ENCODE measurements at places on chromosomes 2 and 18. TPM values are rescaled to one million over a fixed set of nuclear protein-coding genes. Genes with fewer than 3 reads are reported as not detected.
A peak's percentile ranks its signal among the peaks of the same experiment; 100 is the strongest.

- DNase-seq: no peak
Observed at GRCh38 chr18:56269958-56270357, 368.4 kb downstream of the TXNL1 start.

DNA sequence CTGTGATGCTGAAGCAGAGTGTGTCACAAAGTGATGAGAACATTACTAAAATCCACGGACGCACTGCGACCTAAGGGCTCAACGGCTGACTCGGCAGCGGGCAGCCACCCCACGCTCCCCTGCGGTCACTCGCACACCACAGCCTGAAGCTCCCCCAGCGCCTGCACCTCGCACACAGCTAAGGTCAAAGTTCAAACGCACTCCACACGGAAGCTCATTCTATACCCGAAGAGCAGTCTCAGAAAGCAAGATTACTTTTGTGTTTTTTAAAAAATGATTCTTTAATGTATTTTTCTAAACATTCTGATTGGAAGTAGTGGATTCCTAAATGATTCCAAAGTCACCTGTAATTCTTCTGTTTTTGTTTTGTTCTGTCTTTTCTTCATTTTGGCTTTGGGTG, 21.7 kb downstream of the ASPRV1 start:
- DNase-seq: no peak

DNA sequence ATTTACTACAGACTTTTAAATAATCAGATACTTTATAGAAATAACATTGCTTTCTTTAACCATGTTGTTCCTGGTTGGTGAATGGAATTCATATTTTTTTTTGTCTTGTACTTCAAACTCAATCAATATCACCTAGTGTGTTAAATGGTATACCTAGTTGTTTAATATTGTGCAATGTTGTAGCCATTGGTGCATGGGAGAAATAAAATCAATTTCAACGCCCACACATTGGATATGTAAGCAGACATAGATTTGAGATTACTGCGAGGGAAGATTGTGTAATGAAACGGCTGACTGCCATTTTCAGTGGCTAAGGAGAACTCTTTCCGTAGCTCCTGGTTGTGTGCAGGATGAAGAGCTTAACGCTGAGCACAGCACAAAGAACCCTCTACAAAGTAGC, 626.1 kb downstream of the TMEM182 start:
- DNase-seq: no peak

GRCh38 chr2:55768991-55769390, 75.3 kb upstream of the PNPT1 start:
- no peak for DNase-seq

DNA sequence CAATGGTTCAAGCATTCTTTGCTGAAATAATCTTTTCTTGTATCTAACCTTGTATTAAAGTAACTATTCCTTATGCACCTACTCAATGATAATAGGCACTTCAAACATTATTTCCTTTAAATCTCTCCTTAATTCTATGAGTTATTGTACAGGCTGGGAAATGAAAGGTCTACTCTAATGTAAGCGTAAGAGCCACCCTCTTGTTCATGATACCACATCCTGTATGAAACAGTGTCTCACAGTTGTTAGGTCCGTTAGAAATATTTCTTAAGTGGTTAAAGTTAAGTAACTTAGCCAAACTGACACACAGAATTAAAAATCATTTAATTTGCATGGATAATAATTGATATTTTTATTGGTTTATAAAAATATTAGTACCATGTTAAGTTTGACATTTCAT, 162.5 kb upstream of the RPRM start:
- DNase-seq: no peak

DNA sequence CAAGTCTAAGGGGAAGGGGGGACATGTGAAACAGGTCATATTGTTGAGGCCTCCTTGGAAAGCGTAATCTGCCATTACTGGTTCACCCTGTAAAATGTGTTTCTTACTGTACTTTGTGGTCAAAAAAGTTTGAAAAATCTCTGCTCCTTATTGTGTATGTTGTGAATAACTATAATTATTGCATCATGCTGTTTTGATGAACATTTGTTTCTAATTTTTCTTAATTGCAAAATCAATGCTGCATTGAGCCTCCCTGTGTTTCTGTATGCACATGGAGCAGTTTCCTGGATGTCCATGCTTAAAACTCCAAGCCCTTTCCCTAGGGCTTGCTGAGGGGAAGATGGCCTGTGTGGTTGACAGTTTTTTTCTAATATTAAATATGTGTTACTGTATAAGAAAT, 158.6 kb downstream of the RNF144A start:
- no peak for DNase-seq

GRCh38 chr2:143939626-143940330, 580.1 kb downstream of the ZEB2 start:
- no peak for DNase-seq

- no peak for DNase-seq
Observed at GRCh38 chr2:226791056-226791486, 8.5 kb downstream of the IRS1 start.

GRCh38 chr2:109721135-109721534, 73.0 kb upstream of the RGPD5 start:
- DNase-seq: no peak

- DNase-seq: no peak
Observed at GRCh38 chr2:147851244-147851930, 6.6 kb downstream of the ACVR2A start.

DNA sequence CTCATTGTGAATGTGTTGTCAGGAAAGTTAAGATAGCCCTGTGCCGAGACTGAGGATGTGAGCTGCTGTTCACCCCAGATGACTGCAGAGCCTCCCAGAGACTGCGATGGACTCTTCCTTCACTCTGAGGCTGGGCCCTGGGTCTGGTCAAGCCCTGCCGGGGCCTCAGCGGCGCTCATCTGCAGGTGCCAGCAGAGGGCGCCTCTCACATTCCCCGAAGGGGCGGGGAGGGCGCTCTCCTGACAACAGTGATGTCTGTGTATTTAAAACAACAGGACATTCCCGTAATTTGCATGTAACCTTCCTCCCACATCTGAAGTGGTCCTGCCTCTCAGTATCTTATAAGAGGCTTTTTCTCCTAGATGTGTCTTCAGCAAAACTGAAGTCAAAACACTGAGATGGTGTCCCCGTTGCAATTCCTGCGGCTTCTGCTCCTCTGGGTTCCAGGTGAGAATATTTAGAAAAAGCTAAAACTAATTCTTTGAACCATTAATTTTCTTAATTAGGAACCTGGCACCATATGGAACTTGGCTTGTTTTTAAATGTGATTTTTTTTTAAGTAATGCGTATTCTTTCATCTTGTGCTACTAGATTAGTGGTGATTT, 1377.9 kb downstream of the RPIA start:
- no peak for DNase-seq

- DNase-seq: no peak
Observed at GRCh38 chr2:20317197-20317596, 33.4 kb downstream of the PUM2 start.

- DNase-seq: no peak
Observed at GRCh38 chr2:236171181-236171679, 3.0 kb upstream of the GBX2 start.

DNA sequence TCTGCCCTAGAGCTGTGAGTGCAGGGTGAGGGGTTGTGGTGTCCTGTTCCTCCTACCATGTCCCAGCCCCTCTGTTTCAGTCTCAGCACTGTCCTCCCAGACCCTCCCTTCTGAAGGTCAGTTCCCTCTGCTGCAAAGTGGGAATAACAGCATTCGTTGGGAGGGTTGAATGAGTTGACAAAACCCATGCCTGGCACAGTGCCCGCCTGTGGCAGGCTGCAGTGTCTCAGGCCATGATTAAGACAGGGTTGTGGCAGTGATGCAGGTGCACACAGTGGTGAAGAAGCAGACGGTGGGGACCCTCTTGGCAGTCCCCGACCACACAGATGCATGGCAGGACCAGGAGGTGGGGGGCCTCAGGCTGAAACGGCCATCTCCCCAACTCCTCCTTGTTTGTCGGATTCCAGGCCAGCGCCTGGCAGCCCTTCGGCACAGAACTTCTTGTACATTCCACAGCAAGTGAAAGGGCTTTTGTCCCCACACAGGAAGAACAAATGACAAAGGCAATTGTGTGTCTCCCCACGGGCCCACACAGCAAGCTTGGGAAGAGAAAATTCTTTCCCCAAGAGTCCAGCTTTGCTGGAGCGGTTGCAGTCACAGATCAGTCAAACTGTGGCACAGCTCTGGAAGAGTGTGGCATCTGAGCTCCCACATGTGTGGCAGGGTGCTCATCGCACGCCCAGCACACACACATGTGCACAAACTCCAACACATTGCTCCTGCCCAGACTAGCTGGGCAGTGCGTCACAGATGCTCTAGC, 92.0 kb upstream of the MSH2 start:
- DNase-seq: peak; percentile 48

- no peak for DNase-seq
Observed at GRCh38 chr2:119008108-119008507, 66.1 kb downstream of the MARCO start.

- no peak for DNase-seq
Observed at GRCh38 chr2:169585673-169586072, 1.5 kb downstream of the PPIG start.

DNA sequence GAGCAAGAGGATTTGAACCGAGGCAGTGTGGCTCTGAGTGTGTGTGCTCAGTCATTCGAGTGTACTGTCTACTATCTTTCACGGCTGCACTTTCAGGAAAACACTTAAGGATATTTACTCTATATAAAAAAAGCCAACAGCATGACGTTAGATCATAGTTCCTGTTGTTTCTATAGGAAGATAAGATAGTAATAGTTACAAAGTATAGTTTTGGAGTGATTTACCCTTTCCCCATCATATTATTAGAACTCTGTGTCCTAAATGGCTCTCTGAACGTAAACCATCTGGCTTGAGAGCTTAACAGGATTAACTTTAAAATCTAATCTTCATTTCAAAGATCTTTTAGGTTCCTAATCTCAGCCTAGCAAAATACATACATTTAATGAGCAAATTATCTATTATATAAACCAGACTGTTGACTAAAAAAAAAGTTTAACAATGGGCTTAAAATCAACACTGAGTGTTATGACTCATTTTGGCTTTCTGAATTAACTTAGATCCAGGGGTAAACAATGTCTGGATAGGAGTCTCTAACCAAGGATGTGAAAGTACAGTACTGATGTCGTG, 150.3 kb upstream of the DNMT3A start:
- DNase-seq: no peak

DNA sequence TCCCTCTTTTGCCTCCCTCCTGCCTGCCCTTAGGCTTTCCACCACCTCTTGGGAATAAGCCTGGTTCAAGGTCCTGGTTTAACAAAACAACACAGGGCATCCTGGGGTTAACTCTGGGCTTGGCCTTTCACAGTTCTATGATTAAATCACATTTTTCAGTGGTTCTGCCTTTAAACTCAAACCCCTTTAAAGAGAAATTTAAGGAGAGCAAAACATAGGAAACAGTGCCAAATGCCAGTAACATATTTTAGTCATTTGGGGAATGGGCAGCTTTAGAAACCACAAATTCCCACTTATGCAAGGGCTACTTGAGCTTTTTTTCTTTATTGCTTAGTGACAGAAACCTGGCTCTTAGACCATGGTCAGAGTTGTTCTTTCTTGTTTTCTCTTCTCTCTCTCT, 112.2 kb upstream of the FZD5 start:
- DNase-seq: no peak

GRCh38 chr2:227214622-227215041, 50.2 kb downstream of the COL4A3 start:
- DNase-seq: no peak

- DNase-seq: no peak
Observed at GRCh38 chr2:113112441-113112840, 15.0 kb upstream of the IL1RN start.

GRCh38 chr2:239223310-239224198, 177.3 kb downstream of the HDAC4 start:
- no peak for DNase-seq

DNA sequence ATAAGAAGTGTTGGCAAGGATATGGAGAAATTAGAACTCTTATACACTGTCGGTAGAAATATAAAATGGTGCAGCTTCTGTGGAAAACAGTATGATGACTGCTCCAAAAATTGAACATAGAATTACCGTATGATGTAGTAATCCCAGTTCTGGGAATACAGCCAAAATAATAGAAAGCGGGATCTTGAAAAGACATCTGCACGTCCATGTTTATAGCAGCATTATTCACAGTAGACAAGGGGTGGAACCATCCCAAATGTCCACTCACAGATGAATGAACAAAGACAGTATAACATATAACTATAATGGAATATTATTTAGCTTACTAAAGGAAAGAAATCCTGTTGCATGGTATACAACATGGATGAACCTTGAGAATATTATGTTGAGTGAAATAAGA, 257.7 kb downstream of the TDRD15 start:
- DNase-seq: no peak

DNA sequence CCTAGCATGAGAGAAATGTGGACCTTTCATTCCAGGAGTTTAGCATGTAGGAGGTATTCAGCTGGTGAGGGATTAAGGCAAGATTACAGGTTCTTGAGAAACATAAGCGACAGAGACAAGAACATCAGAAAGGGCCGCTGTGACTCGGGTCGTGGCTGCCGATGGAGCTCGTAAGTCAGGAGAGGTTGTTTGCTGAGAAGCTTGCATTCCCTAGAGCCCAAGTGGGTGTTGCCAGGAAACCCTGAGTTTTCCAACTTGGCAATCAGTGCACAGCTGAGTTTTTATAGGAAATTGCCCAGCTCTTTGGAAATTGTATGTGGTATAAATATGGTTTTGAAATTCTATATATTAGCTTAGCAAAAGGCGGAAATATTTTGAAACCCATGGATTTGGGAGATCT, 46.4 kb upstream of the CYP1B1 start:
- DNase-seq: peak; percentile 45

The PLEKHH2 gene
- 0.95 TPM for total RNA-seq

The SLC9A2 gene
- 0.15 TPM for total RNA-seq

The SRD5A2 gene
- total RNA-seq: not detected

The DIPK1C gene
- 10.2 TPM for total RNA-seq

The TMEFF2 gene
- not detected for total RNA-seq

The DES gene
- 14,985 TPM for total RNA-seq

The DBI gene
- 234 TPM for total RNA-seq

The CGREF1 gene
- total RNA-seq: 0.86 TPM

The ZC3H6 gene
- 16.3 TPM for total RNA-seq

The RBM44 gene
- total RNA-seq: 0.44 TPM

The NYAP2 gene
- total RNA-seq: not detected

The FRZB gene
- total RNA-seq: 1.5 TPM
